ENCODE measurements at places on chromosomes 12 and 14.

GRCh38 chr12:84134797-84135366 lies 777.7 kb downstream of the SLC6A15 start:
- no peak for DNase-seq

- no peak for DNase-seq
Measured at GRCh38 chr14:55588259-55588699, 8.3 kb downstream of the KTN1 start.

DNA sequence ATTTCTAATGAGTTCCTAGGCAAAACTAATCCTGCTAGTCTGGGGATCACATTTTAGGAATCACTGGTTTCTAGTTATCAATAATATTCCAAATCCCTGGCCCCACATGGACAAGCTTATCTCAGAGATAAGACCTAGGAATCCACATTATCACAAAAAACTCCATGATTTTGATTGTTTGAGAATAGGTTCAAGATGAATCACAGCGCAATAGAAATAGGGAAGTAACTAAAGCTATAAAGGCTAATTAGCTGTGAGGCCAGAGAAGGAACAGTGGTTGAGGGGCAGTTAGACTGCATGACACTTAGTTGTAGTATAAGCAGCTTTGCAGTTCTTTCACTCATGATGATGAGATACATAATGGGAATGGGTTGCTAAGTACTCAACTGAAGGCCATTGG lies 13.1 kb upstream of the ATP5F1B start:
- DNase-seq, result no peak

GRCh38 chr14:99686557-99687283 lies 2.6 kb downstream of the CYP46A1 start:
- DNase-seq, result no peak

DNA sequence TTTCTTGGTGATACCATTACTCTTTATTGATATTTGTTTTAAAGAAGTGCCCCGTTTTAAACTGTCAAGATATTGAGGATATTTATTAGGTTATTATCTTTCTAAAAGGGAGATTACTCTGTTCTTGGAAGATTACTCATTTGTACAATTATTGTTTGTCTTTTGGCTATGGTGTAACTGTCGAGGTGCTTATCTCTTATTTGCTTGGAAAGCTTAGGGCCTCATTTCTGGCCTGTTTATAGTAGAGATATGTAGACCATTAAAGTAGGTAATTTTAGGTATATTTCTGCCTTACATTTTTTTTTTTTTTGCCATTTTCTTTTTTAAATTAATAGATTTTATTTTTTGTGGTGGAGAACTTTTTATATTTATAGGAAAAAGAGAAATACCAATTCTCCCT lies 74.2 kb downstream of the KTN1 start:
- no peak for DNase-seq

DNA sequence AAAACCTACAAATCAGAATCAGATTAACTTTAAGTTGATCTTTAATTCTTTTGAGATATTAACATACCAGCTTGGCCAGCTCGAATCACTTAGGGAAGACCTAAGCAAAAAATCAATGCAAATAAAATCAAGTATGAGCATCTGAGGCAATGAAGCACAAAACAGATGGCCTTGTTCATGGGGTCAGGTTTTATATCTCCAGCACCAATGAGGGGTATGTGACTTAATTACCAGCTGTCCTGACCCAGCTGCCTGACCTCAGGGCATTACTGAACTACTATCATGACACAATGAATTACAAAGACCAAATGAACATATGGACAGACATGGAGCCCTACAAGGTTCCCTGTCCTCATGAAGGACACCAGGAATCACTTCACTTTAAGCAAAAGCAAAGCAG lies 70.5 kb downstream of the FGD6 start:
- DNase-seq, result no peak

DNA sequence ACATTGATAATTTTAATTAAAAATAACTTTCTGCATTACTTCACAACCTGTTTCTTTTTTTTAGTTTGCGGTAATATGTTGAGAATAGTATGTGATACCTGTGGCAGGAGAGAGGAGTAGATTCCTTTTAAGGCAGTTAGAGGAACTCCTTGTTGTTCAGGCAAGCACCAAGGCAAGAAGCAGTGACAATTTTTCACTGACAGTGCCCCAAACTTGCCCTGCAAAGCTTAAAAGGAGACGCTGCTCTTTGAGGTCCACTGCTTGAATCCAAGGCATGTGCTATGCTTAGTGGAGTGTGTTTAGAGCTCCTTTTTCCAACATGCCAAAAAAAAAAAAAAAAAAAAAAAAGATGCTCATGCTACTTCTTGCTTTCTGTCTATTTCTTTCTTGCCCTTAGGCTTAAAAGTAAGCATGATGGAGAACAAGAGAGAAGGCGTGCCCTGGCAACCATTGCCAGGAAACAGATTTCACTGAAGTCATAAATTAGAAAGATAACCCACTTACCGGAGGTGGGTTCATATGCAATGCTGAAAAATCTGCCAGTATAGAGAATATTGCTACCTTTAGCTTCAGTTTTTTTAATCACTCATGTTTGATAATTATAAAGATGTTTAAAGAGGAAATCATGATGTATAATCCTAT lies 58.3 kb upstream of the DYRK2 start:
- DNase-seq, result no peak

GRCh38 chr12:47021298-47021697 lies 58.1 kb upstream of the PCED1B start:
- no peak for DNase-seq

DNA sequence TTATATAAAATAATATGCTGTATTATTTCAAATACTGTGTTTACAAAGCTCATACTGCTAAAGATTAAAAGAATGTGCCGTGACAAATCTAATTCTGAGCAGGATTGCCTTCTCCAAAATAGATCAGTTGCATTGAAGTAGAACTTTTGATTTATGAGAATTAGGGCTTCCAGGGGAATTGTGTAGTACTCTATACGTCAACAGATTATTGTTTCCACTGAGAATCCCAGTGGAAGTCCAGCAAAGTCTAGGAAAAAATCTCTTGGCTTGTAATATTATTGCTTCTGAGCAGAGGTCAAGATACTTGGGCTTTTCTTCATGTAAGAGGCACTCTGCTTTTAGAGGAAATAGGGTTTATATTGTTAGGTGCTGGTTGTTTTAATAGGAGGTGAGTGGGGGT lies 133.9 kb downstream of the TRHDE start:
- no peak for DNase-seq

GRCh38 chr12:129195081-129195480 lies 341.8 kb downstream of the GLT1D1 start:
- DNase-seq, result no peak

GRCh38 chr12:62123721-62124203 lies 136.4 kb upstream of the USP15 start:
- DNase-seq, result peak; percentile 22

GRCh38 chr14:21106176-21106497 lies 5.3 kb downstream of the TMEM253 start:
- no peak for DNase-seq

DNA sequence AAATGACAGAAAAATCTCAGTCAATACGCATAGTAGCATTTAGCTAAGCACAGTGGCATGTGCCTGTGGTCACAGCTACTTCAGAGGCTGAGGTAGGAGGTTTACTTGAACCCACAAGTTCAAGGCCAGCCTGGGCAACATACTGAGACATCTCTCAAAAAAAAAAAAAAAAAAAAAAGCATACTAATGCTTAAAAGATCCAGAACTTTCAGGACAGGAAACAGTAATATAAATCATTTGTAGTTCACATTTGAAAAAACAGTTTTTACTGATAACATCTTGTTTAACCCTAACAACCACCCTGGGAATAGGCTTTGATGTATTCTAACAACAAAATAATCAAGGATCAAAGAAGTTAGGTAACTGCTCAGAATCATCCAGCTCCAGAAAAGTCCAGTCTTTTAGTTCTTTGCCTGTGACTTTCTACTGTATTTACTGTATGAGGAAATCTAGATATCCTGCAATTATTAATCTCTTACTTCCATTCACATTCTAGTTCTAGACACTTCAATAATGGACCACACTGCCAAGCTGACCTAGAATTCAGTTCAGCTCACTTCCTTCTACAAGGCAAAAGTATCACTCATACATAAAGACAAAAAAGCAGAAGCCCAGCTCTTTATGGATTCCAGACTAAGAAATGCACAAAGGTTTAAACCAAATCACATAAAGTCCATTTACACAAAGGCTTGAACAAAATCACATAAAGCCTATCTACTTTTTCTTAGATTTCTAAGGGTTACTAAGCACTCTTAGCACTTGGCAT lies 28.5 kb downstream of the PAWR start:
- no peak for DNase-seq

GRCh38 chr12:119198440-119198839 lies 19.7 kb downstream of the HSPB8 start:
- no peak for DNase-seq

- DNase-seq, result no peak
Measured at GRCh38 chr14:90447720-90448497, 51.1 kb downstream of the CALM1 start.

- DNase-seq, result no peak
Measured at GRCh38 chr12:131395971-131396573, 314.8 kb upstream of the SFSWAP start.

GRCh38 chr12:58841058-58841798 lies 79.1 kb downstream of the LRIG3 start:
- no peak for DNase-seq

GRCh38 chr12:92292016-92292415 lies 146.4 kb upstream of the BTG1 start:
- no peak for DNase-seq
